Cardiac muscle cell (in vitro differentiated cells and primary cell): ENCODE measurements at places on chromosomes 2 and 18.

DNA sequence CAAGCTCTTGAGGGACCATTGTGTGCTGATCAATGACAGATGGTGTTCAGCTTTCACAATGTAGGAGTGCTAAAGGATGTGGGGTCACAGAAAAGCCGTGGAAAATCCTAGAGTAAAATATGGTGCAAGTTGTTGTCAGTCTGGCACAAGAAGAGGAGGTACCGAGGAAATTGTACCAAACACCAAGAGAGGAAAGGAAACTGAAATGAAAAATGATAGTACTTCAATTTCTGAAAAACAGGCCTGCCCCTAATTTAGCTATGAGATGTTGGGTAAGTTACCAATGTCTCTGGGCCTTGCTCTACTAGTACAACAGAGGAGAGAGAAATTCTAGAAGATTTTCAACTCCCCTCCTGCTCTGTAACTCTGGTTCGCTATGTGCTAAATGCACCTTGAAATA is 78.8 kb upstream of the PELI1 start:
- no peak for DNase-seq

- no peak for DNase-seq
These were observed 165.7 kb downstream of the RTP5 start for GRCh38 chr2:242034996-242035814.

DNA sequence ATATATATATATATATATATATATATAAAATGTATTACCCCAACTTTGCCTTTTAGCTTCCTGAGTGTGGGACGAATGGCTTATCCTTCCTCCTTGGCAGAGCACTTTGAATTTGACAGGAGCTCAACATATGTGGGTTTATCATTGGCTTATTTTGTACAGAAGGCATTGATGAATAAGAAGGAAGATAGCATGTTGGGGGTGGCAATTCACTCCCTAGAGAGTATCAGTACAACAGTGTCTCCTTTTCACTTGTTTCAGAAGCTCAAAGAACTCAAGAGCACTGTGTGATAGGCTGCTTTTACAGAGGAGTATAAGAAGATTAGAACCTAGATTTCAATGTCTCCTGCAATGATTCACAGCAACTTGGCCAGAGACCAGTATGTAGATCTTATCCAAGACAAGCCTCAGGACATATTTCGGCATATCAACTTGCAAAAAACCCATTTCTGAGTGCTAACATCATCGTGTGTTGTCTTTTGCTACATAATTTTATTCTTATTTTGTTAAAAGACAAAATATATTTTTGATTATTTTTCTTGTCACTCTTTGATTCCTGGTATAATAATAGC is 345.8 kb downstream of the SOCS6 start:
- no peak for DNase-seq

DNA sequence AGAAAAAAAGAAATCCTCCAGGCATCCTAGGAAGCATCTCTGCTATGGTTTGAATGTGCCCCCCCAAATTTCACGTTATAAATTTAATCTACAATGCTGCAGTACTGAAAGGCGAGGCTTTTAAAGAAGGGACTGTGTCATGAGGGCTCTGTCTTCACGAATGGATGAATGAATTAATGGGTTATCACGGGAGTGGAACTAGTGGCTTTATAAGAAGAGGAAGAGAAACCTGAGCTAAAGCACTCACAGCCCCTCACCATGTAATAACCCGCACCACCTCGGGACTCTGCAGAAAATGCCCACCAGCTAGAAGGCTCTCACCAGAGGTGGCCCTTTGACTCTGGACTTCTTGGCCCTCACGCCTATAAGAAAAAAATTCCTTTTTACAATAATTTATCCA is 27.6 kb downstream of the RNU4ATAC start:
- no peak for DNase-seq

DNA sequence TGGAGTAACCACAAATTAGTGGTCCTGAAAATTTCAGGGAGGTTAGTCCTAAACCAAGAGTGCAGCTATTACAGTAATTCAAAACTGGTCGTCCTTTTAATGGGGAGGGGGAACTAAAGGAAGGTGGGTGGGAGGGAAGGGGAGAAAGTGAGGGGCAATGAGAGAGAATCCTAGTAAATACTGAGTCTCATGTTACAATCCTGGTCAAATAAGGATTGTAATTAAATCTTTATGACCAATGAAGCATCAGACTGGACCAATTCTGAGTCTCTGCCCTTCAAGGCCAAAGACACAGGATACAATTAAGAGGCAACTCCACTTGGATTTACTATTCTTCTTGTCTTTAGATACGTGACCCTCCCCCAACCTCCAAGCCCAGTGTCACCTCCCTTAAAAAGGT is 262.9 kb downstream of the BCL11A start:
- no peak for DNase-seq

- peak; percentile 86 for DNase-seq
These were observed 65.4 kb upstream of the DNAJC10 start for GRCh38 chr2:182650704-182651103.

GRCh38 chr18:3452750-3453539 is 3.0 kb downstream of the TGIF1 start:
- peak; percentile 40 for DNase-seq

DNA sequence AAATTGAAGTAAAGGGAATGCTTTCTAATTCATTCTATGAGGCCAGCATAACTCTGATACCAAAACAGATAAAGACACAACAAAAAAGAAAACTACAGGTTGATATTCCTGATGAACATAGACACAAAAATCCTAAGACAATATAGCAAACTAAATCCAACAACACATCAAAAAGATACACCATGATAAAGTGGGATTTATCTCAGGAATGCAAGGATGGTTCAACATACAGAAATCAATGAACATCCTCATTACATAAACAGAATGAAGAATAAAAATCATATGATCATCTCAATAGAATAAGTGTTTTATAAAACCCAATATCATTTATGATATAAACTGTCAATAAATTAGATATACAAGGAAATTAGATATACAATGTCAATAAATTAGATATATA is 65.7 kb downstream of the ZSWIM2 start:
- no peak for DNase-seq

DNA sequence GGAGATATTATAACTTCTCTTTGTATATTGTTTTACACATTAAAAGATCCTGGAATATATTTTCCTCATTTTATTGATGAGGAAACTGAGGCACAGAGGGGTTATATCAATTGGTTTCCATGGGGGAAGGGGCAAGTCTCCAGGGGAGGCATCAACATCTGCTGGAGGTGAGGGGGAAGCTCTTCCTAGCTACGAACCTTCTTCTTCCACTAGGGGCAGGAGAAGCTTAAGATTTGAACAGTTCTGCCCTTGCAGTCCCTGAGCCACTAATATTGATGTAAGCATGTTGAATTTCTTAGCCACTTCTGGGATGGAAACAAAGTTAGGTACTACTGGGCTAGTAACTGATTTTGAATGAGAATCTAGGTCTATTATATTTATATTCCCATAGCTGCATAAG is 140.1 kb upstream of the AQP4 start:
- DNase-seq: peak; percentile 9

GRCh38 chr2:138123741-138124140 is 159.5 kb downstream of the HNMT start:
- no peak for DNase-seq

DNA sequence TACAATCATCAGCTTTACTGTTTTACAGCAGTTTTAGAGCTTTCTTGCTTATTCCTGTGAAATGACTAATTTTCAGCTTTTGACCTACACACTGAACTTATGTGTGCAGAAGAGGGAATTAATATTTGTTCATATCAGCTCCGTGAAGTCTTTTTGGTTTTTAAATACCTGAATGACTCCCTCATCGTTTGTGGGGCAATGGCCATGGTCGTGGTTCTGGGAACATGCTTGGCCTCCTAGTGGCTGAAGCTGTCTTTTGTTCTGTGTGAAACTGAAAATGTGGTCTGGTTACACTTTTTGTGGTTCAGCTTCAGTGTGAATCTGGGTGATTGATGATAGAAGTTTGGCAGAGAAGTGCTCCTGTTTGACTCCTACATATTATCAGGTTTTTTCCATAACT is 408.1 kb downstream of the THSD7B start:
- DNase-seq: peak; percentile 82

- no peak for DNase-seq
These were observed 16.8 kb upstream of the MTERF4 start for GRCh38 chr2:241118737-241119505.

- peak; percentile 55 for DNase-seq
These were observed at the start of gene ASTL for GRCh38 chr2:96138179-96139145. Gene ASTL (minus strand): TSS chr2:96138502. CDS start chr2:96138436, 66 bp downstream.

GRCh38 chr2:11508279-11508678 is 25.6 kb upstream of the GREB1 start:
- no peak for DNase-seq
